Right cardiac atrium (tissue), 5 donors: ENCODE measurements at places on chromosomes 12 and 14. TPM values are rescaled to one million over a fixed set of nuclear protein-coding genes. Genes with fewer than 3 reads are reported as not detected.
A peak's percentile ranks its signal among the peaks of the same experiment; 100 is the strongest.

DNA sequence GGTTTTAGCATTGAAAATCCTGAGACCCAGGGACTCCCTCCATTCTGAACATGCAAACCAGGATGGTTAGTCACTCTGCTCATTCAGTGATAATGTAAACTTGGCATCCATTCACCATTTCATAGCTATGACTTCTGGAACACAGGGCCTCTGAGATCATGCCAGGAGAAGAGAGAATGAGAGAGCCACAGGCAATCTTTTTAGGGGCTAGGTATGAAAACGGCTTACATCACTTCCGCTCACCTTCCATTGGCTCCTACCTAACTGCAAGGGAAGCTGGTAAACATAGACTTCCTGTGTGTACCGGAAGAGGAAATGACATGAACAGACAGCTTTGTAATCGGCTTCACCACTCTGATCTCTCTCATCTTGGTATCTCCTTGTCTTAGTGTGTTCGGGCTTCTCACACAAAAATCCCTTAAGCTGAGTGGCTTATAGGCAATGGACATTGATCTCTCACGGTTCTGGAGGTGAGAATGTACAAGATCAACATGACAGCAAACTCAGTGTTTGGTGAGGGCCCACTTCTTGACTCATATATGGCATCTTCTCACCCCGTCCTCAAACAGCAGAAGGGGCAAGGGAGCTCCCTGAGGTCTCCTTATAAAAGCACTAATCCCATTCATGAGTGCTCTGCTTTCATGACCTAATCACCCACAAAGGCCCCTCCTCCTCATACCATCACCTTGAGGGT is 465.9 kb upstream of the TBX3 start:
- no peak for DNase-seq

GRCh38 chr12:96186607-96187301 is 7.4 kb upstream of the ELK3 start:
- no peak for DNase-seq

GRCh38 chr12:95549392-95550084 is 1.7 kb downstream of the USP44 start:
- DNase-seq = no peak

DNA sequence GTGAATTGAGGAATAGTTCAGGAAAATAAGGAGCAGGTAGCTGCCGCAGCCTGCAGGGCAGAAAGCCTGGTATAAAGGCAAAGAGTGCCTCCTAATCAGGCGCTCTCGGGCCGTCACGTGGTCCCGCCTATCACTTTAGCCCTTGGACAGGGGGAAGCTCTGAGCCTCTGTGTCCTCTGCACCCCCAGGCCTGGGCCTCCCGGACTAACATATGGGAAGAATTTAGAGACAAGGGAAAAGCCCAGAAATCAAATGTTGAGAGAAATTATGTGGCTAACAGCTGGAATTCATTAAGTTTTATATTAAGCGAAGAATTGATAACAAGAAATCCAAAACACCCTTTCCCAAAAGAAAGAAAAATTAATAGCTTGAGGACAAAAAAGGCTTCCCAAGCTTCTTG is 417.7 kb downstream of the ATP23 start:
- DNase-seq = peak; percentile 27

DNA sequence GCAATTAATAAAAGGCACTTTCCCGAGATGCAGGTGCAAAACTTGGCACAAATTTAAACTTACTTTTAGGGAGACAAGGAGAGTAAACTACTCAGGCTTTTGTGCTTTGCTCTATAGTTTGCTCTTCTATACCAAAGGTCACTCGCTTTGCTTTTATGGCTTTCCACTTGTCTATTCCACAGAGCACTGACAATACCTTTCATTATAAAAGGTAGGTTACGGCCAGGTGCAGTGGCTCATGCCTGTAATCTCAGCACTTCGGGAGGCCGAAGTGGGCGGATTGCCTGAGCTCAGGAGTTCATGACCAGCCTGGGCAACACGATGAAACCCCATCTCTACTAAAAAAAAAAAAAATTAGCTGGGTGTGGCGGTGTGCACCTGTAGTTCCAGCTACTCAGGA is 32.9 kb downstream of the ALKBH1 start:
- no peak for DNase-seq

DNA sequence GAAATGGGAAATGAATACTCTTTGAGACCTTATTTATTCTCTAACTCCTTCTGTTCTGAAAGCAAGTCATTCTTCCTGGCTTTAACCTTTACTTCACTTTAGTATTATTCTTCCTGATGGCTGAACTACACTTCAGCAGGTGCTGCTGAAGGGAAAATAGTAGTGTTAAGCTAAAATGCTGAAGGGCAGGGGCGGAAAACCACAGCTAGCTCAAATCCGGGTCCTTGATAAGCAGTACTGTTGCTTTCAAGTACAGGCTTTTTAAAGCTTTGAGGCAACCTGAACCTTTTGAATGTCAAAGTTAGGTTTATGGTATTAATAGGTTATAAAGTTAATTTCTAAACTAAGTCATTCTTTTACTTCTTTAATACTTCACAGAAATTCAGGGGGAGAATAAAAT is 10.7 kb downstream of the CCDC196 start:
- no peak for DNase-seq

- DNase-seq = no peak
Measured at GRCh38 chr12:65122703-65123102, 1.6 kb upstream of the WIF1 start.

The POU6F1 gene
- total RNA-seq = 8.7 TPM

GRCh38 chr14:39368261-39368959 is 63.8 kb downstream of the FBXO33 start:
- peak; percentile 53 for DNase-seq

The GPD1 gene
- total RNA-seq = 12.3 TPM

The CLEC9A gene
- total RNA-seq = 0.26 TPM

- DNase-seq = no peak
Measured at GRCh38 chr12:31494455-31494854, 96.5 kb downstream of the DENND5B start.

GRCh38 chr14:57637901-57638300 is 144.2 kb upstream of the CCDC198 start:
- no peak for DNase-seq

DNA sequence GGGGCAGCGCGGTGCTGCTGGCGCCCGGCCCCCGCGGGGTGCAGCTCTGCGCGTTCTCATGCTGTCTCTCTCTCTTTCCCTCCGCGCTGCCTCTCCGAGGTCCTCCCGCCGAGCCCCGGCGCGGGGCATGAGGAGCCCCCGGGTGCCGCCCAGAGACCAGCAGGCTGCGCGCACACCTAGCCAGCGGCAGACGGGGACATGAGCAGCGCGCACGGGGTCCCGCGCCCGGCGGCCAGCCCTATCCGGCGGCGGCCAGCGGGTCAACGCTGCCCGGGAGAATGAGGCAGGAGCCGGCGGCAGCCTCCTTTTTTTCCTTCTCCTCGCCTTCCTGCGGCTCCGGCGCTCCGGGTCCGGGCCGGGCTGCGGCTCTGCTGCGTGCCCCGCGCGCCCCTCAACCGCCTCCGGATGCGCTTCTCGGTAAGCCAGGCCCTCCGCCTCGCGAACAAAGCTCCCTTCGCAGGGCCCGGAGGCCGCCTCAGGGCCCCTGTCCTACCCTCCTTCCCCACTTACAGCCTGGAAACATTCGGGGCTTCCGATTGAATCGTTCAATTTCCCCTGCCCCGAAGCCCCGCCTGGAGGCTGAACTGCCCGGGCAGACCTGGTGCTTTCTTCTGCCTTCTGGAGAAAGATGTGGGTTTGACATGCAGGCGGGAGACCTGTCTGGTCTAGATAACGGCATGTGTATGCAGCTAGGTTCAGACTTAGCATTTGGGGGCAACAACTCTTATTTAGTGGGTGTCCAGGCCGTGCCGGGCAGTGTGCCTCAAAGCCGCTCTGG is at the start of gene TUNAR:
TUNAR (plus strand) TSS at position 72 of the 778 bp plus-strand sequence.
- no peak for DNase-seq

The HSPB8 gene
- 544 TPM for total RNA-seq

DNA sequence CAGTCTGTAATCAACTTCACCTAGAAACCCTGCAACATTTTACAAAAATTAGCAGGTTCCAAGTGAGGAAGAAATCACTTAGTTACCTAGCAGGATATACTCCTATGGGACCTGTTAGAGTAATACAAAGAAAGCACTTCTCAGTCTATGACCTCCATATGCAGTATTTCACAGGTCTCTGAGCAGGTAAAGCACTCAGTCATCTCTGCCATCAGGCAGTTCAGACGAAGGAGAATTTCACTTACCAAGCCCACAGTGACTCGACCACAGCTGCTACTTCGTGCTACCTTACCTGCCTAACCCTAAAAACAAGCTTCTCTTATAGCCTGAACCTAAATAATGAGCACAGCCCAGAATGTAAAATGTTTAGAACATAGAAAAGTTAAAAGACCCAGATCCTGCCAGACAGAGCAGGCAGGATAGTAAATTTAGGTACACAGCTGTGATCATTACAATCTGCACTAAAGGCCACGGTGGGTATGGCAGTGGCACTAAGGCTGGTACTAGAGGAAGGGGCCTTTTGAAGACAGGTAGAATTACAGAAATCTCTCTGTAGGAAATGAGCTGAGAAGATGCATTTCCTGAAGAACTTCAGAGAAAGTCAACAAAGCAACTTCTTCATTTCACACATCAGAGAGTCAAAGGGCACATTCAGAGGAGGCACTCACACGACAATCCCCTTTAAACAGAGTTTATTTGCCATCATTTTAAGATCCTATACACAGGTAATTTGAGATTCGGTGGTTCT is 35.7 kb downstream of the DCAF5 start:
- DNase-seq = no peak

GRCh38 chr12:121123488-121123887 is 9.2 kb upstream of the P2RX7 start:
- DNase-seq = no peak

DNA sequence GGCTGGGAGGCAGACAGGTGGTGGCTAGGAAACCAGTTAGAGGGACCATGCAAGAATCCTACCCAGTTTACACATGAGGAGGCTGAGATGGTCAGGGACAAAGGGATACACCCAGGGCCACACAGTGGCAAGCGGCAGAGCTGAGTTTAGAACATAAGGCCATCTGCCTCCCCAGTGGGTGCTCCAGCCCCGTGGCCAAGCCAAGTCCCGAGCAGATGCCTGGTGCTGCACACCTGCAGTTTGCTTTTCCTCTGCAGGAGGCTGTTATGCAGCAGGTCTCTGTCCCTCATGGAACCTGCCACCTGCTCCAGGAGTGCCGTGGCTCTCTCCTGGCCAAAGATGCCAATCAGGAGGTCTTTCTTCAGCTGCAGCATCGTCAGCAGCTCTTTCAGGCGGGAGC is 70.8 kb downstream of the SYNE3 start:
- no peak for DNase-seq

DNA sequence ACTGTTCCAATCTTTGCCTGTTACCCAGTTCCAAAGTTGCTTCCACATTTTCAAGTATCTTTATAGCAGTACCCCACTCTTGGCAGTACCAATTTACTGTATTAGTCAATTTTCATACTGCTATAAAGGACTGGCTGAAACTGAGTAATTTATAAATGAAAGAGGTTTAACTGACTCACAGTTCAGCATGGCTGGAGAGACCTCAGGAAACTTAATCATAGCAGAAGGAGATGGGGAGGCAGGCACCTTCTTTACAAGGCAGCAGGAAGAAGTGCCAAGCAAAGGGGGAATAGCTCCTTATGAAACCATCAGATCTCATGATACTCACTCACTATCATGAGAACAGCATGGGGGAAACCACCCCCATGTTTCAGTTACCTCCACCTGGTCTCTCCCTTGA is 215.0 kb downstream of the SNAPC1 start:
- no peak for DNase-seq

DNA sequence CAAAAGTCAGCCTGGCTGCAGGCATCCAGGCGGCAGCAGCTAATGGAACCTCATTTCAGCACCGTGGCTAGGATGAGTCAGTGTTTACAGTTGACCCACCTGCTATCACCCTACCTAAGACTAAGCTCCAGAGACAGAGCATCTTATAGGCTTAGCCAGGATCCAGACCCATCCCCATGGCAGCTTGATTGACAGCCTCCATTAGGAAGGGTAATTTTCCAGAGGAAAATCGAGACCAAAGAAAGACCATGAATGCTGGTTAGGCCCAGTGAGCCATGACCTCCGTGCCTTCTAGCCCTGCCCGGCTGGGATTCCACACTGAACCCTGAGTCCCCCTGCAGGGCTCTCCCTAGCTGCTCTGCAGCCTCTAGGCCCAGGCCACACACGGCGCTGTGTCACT is 38.7 kb downstream of the TUNAR start:
- DNase-seq = no peak

GRCh38 chr12:62533087-62533754 is 66.6 kb downstream of the MON2 start:
- DNase-seq = no peak

DNA sequence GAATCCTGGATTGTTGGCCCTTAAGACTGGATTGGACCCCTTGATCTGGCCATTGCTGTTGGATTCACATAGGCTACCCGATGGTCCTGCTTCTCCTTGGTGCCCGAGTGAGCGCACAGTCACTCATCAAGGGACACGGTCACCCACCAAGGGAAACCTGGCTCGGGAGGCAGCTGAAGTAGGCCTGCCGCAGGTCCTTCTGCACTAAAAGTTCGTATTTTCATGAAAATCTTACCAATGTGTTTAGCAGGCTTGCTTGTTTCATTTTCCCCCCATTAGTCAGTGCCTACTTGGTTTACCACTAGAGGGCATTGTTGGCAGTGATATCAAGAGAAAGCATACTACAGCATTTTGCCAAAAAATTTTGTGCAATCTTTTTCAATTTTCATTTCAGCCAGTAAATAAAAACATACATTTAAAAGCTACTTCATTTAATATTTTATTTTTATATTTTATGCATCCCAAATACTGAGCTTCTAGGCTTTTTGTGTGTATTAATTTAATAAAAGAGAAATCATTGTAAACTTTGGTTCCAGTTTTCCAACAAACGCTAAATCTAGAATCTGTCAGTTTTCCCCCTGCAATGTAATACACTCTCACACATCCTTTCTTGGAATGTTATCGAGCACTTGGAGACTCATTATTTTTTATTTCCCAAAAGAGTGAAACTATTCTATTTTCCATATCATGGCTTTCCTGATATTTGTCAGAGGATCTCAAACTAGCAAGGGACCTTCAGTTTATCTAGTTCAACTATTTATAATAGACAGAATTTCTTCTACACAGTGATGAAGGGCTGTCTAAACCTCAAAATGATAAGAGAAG is 116.7 kb downstream of the LMNTD1 start:
- no peak for DNase-seq

- DNase-seq = no peak
Measured at GRCh38 chr14:63276492-63277342, 42.0 kb downstream of the GPHB5 start.
